CD4-positive, alpha-beta T cell treated with Interleukin-2 at 100 ng/mL for 4 hours (primary cell): ENCODE measurements at places on chromosomes 7 and 10.
A peak's percentile ranks its signal among the peaks of the same experiment; 100 is the strongest.

GRCh38 chr10:4189281-4189680 is 404.3 kb upstream of the KLF6 start:
- DNase-seq = no peak

DNA sequence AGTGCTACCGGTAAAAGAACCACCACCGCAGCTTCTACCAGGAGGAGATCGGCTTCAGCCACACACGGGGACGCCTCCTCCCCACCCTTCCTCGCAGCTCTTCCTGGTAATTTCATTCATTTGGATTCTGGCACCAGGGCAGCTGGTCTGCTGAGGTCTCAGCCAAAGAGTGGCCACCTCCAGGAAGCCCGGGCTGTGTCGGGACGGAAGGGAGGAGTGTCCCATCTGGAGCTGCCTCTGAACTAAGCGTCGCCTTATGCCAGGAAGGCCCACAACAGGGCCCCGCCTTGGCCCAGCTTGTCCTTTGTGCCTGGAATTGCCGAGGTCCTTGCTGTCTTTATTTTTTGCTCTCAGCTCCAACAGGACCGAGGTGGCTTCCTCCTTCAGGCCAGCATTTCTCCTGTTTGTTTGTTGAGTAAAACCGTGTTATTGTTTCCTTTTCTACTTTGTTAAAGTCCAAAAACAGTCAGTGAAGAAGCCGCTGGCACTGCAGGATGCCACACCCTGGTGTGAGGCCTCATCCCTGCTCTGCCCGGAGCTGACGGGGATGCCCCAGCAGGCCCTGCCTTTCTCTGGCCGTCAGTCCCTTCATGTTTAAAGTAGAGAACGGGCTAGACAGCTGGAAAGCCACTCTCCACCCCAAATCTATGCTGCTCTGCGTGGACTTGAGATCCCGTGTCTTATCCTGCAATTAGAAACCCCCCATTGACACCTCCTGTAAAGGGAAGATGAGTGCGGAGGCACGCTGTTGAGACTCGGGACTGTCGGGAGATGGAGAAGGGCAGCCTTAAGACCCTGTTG is 24.5 kb upstream of the TTYH3 start:
- DNase-seq = no peak

GRCh38 chr7:70188901-70189650 is 590.8 kb downstream of the AUTS2 start:
- DNase-seq = no peak

GRCh38 chr10:119206603-119207365 is 587 bp upstream of the GRK5 start:
- DNase-seq = peak; percentile 72

GRCh38 chr7:41869997-41870396 is 167.1 kb upstream of the INHBA start:
- DNase-seq = no peak

DNA sequence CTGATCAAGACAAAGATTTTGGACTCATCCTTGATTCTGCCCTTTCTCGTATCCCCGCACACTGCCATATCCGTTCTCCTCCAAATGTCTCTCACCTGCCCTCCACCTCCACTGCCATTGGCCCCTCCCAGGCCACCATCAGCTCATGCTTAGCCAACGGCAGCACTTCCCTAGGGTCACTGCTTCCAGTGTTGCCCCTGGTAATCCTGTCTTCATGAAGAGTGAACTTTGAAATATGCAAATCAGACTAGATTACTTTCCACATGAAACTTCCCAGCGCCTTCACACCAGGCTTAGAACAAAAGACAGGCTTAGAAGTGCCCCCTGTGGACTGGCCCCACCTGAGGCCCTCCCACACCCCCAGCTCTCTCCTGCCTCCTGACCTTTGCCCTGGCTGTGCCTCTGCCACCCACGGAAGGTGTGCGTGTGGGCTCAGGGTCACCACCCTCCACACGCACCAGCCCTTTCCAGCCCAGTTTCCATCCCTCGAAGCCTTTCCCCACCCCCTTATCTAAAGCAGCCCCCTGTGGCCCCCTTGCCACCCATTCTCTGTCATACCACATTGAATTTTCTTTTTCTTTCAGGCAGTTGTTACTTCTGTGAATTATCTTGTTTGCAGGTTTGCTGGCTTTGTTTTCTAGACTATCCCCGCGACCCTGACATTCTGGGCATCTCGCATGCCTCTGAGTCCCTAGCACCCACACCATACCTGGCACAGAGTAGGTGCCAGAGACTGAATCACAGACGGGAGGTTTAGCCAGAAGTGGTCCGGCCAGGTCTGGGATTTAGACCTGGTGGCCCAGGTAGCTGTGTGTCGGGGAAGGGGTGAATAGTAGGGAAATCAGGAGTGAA is 26.8 kb upstream of the C10orf53 start:
- no peak for DNase-seq

DNA sequence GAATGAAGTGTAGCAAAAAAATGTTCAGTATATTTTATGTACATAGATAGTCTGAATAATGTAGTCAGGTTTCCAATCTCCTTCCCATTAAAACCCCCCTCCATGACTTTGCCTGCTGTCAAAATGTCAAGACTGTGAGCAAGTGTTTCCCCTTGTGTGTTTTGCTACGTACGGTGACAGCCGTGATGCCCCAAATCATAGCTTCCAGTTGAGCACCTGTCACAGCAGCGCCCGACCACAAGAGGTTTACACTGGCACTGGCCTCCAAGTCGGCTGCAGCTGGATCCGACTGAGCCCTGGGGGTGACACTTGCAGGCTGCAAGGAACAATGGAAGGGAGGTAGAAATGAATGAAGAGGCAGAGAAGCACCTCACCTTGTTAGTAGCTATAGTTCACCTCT is 62.3 kb downstream of the LAMB4 start:
- no peak for DNase-seq

DNA sequence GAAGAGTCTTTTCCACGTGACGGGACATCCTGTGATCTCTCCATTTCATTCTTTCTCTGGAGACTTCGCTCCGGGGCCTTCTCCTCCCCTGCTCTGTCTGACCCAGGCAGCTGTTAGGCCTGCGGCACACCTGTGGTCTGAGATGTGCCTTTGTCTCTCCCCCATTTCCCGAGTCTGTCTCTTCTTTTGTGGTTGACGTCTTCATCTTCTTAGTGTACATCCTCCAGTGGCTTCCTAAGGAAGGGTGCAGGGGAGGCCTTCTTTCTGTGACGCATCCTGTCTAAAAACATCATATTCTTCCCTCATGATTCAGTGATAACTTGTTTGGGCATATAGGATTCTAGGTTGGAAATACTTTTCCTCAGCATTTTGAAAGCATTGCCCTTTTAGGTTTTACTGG is 17.2 kb upstream of the ATP6V0E2 start:
- peak; percentile 17 for DNase-seq

- DNase-seq = no peak
Observed at GRCh38 chr7:114229246-114229645, 185.4 kb upstream of the FOXP2 start.

DNA sequence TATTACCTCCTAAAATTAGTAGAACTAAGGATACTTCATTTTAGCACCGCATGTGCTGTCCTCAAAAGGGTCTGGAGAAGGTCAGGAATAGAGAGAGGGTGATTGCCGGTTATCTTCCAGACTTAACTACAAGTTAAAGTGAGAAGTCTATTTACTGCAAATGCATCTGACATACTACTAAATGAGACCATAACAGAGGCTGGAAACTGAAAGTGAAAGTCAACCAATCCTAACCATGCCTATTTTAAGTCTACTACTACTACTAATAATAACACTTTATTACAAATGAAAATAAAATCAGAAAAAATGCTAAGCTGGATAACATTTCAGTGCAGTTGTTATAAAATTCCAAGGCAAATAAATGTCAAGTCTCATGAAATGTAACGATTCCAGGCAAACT is 244.7 kb downstream of the KIF20B start:
- DNase-seq = no peak

GRCh38 chr10:16105082-16105481 is 244.8 kb upstream of the MINDY3 start:
- DNase-seq = no peak

DNA sequence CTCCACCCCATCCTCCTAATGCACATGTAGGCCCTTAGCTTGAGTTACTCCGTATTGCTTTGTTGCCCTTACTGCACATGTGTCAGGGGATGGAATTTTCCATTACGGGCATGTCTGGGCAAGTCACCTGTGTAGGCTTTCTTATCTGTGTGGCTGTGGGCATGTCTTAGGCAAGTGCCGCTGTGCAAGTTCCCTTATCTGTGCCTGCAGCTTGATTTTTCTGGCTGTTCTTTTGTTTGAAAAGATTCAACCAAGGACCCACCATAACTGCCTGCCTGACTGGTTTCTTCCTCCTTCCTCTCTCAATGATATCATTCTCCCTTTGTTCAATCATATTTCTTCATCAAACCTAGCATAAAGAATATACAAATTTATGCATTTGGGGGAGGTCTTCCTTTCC is 88.5 kb downstream of the AKR1D1 start:
- DNase-seq = no peak

- DNase-seq = no peak
Observed at GRCh38 chr7:136654406-136654805, 214.0 kb upstream of the CHRM2 start.

DNA sequence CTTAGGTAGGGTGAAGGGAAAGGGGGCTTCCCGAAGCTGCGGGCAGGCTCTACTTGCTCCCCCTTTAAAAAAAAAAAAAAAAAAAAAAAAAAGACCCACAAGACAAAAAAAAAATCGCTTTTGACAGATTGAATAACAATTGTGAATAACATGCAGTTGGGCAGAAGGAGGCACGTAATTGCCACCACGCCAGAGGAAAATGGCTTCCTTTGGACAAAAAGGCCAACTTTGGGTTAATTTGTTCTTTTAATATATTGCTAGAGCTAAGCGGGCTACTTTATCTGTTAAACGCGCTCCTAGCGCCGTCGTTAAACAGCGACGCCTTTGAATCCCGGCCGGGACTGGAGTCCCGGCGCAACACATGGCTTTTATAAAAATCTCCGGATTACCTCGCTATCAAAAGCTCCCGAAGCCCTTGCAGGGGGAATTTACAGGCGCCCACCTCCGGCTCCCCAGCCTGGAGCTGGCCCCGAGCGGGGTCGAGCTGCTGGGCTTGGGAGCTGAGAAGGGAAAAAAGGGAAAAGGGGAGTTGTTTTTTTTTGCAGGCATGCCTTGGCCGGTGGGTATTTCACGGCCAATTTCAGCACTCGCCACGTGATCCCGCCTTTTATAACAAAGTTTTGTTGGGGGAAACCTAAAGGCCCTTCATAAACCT is 1.2 kb downstream of the HOXA11 start:
- DNase-seq = no peak

DNA sequence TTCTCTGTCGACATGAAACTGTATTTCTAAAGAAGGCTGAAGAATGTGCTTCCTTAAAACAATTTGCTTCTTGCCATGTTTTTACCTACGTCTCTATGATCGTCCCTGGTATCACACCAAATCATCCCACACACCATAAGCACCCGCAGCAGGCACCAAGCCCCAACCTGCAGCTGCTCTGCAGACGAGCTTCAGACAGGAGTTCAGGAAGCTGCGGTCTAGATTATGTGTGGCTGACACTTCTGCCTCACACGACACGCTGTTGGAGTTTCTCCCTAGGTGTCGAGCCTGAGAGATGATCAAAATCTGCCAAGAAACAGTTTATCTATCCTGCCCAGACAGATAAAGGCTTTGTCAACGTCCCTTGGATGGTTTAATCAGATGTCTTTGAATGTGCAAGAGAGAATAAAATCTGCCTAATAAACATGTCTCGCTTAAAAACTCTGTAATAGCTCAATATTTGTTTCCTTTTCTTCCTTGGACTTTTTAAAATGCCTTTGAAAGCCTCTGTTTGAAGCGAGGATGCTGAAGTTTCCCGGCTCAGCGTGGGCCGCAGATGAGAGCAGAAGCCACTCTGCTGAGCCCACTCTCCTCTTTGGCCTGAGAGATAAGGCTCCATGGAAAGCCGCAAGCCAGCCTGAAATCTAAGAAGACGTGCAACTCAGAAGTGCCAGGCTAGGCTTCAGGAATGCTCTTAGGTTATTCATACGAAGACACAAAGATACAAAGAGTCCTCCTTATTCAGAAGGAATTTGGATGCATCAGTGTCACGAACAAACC is 158.3 kb upstream of the PFKP start:
- no peak for DNase-seq

GRCh38 chr10:61643316-61643751 is 19.4 kb upstream of the CABCOCO1 start:
- DNase-seq = no peak

DNA sequence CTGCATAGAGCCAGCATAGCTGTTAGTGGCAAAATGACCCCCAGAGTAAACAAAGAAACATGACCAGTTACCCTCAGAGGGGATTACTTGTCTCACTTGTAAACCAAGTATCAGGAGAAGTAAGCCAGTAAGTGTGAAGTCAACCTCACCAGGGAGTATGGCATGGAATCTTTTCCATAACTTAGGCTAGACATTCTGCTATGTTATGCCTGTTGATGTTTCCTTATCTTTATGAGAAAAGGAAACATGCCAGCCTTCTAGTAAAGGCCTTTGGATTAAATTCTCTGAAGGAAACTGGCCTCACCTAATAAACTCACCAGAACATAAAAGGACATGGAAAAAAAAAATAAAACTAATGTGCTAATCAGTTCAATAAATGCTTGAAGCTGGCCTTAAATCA is 87.7 kb downstream of the SEM1 start:
- no peak for DNase-seq

DNA sequence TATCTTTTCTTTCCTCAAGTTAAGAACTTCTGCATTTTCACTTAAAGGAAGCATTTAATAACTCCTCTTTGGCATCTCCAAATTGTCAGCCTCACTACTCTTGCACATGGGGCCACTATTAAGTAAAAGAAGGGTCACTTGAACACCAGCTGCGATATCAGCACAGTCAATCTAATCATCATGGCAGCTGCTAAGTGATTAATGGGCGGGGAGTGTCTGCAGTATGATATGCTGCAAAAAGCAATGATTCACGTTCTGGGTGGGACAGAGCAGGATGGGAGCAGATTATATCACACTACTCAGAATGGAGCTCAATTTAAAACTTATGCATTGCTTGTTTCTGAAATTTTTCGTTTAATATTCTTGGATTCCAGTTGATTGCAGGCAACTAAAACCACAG is 447.4 kb upstream of the PFKP start:
- no peak for DNase-seq

DNA sequence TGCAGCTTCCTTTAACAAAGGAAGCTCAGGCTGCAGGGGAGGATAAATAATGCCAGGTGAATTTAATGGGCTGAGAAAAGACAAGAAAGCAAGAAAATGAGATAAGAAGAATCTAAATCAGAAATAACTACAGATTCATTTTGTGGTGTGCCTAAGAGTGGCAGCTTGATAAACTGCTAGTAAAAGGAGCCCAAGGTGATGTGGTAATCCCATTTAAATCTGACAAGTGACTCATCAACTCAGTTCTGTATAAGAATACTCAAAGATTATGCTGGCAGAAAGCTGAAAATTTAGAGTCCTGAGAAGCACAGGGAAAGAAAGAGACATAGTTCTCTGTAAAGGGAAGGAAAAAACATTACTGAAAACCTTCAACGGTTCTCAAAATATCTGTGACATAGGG is 109.4 kb upstream of the PDE1C start:
- DNase-seq = no peak

DNA sequence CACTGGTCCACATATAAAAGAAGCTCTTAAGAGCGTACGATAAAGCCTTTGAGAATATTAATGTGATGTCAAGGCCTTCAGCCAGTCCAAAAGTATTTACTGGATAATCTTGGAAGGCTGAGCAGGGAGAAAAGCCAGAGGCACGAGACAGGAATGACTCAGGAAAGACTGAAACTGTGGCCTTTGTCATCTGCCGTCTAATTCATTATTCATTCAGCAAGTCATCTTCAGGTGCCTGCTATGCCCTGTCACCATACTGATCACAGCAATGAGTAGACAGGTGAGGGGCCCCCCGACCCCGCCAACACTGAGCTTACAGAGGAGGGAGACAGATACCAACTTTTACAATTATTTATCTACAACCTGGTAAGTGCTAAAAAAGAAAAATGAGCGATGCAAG is 78.9 kb downstream of the VOPP1 start:
- DNase-seq = no peak

- no peak for DNase-seq
Observed at GRCh38 chr7:153891990-153892389, 160.2 kb upstream of the DPP6 start.
